ENCODE measurements at places on chromosomes 1 and 21.

GRCh38 chr1:197366996-197367395 is 98.9 kb downstream of the CRB1 start:
- DNase-seq: no peak

GRCh38 chr1:29323636-29324035 is 87.3 kb downstream of the PTPRU start:
- no peak for DNase-seq

- DNase-seq: no peak
Measured at GRCh38 chr1:77986810-77987209, 7.9 kb upstream of the FUBP1 start.

GRCh38 chr1:174999936-175000696 is at the start of gene CACYBP:
Gene CACYBP (plus strand): TSS chr1:174999947. CDS start chr1:175000181, 234 bp downstream.
- DNase-seq: no peak

- DNase-seq: no peak
Measured at GRCh38 chr1:14699620-14700019, 101.1 kb downstream of the KAZN start.

DNA sequence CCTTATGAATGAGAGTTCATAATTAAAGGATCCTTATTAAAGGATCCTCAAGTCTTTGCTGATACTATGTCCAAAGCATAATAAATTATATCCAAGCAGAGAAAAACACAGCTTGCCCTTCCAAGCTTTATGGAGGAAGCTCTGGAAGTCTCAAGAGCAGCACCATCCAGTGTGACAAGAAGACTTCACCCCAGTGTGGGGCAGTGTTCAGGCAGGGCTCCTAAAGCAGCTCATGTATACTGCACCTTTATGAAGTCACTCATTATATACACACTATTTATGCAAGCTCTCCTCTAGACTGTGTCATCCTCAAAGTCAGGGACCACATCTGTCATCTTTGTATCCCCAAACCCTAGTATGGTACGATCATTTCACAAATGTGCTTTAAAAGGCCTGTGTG is 11.9 kb upstream of the CCN1 start:
- no peak for DNase-seq

DNA sequence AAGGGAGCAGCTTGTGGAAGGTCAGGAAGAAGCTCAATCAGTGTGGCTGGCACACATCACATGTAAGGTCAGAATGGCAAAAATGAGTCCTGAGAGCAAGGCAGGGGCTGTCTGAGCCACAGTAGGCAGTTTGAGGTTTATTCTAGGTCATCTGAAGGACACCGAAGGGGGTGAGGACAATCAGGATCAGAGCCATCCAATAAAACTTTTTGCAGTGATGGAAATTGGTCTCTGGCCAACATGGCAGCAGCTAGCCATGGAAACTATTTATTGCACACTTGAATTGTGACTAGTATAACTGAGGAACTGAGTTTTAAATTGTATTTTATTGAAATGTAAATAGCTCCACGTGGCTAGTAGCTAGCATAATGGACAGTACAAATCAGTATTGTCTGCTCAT is 97.0 kb upstream of the CACNA1E start:
- no peak for DNase-seq

DNA sequence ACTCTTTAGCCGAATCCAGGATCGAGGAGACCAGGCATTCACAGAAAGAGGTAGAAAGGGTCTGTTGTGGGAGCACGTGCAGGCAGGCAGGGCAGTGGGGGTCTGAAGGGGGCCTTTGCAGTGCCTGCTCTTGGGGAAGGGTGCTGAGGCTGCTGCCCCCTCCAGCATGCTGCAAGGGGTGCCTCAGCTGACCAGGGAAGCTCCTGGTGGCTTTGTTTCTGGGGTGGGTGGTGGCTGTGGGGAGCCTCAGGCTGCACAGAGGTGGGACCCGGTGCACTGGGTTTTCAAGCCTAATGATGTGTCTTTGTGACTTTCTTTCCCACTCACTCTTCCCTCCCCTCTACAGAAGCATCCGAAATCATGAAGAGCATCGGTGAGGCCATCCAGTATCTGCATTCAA is 41.5 kb upstream of the IL19 start:
- DNase-seq: no peak

GRCh38 chr1:25197982-25198662 is 34.2 kb downstream of the SYF2 start:
- no peak for DNase-seq

GRCh38 chr1:167126811-167127210 is 32.9 kb downstream of the STYXL2 start:
- peak; percentile 48 for DNase-seq

GRCh38 chr1:219339466-219339865 is 165.8 kb downstream of the LYPLAL1 start:
- no peak for DNase-seq

- no peak for DNase-seq
Measured at GRCh38 chr21:33441489-33442477, 38.0 kb downstream of the TMEM50B start.

DNA sequence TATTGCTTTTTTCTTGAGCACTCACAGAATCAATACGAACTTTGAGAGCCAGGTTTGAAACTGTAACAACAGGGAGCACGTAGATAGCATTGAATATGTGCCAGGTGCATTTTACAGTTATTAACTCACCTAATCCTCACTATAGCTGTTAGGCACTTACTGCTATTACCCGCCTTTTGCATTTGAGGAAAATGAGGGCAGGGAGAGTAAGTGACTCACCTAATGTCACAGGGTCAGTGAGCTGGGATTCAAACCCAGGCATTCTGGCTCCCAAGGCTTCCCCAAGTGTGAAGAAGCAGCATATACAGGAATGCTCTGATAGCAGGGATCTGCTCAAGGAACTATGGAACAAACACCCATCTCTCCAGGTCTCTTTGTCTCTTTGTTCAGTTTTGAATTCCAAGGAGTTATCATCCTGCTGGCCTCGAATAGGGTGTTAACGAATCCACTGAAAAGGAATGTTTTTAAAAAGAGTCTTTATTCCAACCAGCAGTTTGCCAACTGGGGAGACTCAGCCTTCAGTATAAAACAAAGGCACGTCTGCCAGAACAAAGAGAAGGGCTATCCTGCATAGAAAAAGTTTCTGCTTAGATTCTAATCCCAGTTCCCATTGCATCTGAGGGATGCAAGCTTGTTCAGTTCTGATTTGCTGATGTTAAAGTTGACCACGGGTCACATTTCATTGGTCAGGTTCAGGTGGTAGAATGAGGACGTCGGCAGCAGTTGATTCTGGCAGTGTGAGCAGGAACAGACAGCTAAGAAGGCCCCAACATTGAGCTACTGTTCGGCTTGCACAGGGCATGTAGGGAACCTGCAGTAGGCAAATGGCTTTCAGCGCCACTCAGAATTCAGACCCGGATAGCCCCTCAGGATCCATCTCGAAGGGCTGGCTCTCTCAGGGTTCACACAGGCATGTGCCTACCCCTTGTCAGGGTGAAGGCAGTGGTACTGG is 22.1 kb downstream of the TRIM67 start:
- no peak for DNase-seq

DNA sequence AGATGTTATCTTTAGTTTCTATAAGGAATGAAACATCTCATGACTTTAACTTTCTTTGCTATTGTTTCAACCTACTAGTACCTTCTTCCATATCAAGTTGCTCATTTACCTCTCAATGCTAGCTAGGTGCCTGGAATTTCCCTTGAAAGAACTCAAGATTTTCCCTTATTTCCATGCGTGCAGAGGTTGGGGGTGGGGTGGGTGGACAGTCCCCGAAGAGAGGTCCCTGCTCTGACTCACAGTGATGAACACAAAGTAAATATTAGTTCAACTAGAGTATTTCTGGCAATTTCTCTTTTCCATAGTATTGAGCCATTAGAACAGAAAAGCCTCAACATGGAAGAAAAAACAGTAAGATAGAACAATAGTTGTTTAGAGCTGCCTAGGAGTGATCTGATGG is 239.0 kb upstream of the ZP4 start:
- no peak for DNase-seq

- no peak for DNase-seq
Measured at GRCh38 chr1:213380865-213381264, 329.8 kb downstream of the RPS6KC1 start.

DNA sequence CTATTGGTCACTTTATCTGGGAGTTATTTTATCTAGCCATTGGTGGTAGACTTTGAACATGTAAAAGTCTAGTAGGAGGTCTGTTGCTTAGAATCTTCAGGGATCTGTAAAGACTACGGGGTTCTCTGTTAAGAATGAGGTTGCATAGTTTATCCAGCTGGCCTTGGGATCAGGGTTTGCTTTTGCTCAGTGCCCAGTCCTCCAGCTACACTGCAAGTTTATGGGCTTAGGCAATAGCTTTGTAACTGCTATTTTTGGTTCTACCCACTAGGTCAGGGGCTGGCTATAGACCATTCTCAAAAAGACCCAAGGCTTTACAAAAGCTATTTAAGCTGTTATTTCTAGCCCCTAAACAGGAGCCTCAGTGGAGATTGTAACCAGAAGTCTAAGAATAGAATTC is 9.8 kb downstream of the SH3GLB1 start:
- no peak for DNase-seq

DNA sequence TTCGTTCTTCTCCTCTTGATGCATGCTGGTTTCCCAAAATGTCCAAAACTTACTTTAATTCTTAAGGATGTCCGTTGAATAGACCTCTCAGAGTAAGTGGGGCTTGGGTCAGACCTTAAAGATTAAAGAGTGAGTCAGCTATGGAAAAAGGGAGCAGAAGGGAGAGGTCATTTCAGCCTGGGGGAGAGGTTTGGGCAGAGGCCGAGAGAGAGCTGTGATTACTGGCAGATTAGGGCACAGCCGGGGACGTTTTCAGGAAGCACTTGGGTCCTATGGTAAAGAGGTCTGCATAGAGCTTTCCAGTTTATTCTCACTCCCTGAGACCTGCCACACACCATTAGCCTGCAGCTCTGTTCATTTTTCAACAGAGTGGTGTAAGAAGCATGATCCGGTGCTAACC is 14.0 kb upstream of the ST3GAL3 start:
- no peak for DNase-seq

DNA sequence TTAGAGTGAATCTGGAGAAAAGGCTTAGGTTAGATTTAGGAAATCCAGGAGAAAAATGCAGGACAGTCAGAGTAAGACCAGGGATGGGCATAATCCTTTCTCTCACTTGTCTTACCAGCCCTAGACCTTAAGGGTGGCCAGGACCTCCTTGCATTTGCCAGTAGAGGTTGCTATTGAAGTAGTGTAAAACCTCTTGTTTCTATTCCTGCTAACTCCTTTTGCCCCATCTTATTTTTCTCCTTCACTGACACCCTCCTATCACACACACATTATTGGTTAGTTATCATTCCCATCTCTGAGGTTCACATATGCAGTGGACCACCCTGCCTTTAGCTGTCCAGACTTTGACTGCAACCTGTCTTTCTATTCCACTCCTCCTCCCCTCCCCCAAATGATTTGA is 75.0 kb upstream of the MACF1 start:
- DNase-seq: no peak

DNA sequence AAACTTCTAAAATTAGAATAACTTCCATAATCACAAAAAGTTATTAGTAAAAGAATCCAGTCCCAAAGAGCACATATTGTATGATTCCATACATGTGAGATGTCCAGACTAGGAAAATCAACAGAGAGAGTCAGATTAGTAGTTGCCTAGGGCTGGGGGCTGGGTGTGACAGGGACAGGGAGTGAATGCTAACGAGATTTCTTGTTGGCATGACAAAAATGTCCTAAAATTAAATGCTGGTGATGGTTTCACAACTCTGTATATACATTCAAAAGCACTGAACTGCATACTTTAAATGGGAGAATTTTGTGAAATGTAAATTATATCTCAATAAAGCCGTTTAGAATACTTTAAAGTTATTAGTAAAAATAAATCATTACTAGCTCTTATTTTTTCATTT is 92.2 kb downstream of the SLC44A5 start:
- no peak for DNase-seq

DNA sequence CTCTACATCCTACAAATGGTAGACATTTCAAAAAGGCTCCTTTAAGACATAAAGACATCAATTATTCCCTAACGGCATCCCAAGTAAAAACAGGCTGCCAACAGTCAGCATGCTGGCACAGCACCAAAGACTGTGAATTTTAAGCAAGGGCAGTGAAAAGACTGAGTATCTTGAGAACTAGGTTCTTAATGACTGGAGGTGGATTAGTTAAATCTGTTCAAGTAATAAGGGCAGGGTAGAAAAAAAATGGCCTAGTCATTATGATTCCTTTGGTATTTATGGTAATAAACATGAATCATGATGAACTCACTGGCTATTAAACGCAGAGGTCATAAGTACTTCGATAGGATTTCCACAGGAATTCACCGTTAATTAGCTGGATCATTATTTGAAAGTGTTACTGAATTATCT is 75.2 kb downstream of the KIFAP3 start:
- peak; percentile 4 for DNase-seq

DNA sequence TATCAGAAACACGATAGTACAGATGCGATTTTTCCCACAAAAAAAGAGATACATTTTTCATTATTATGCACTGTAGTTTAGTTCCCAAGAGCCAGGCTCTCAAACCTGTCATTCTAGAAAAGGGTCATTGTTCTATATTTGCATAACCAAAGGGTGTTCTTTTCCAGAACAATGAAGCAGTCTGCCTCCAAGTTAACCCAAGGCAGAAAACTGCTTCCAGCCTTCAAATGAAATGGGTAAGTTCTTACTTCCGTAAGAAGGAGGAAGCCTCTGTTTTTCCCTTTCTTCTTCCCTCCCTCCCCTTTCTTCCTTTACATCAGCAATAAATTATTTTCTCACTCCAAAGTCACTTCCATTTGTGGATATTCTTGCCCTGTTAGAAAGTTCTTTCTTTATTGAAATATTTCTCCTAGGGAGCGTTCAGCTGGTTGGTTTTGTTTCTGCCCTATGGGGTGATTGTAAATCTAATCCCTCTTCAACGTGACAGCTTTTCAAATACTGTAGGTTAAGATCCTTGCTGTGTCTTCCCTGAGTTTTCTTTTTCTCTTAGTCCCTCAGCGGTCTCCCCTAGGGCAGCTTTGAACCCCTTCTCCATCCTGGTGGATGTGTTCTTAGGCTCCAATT is 77.3 kb upstream of the PTGFRN start:
- DNase-seq: no peak

GRCh38 chr1:44985747-44986359 is 542 bp downstream of the EIF2B3 start:
- DNase-seq: no peak

DNA sequence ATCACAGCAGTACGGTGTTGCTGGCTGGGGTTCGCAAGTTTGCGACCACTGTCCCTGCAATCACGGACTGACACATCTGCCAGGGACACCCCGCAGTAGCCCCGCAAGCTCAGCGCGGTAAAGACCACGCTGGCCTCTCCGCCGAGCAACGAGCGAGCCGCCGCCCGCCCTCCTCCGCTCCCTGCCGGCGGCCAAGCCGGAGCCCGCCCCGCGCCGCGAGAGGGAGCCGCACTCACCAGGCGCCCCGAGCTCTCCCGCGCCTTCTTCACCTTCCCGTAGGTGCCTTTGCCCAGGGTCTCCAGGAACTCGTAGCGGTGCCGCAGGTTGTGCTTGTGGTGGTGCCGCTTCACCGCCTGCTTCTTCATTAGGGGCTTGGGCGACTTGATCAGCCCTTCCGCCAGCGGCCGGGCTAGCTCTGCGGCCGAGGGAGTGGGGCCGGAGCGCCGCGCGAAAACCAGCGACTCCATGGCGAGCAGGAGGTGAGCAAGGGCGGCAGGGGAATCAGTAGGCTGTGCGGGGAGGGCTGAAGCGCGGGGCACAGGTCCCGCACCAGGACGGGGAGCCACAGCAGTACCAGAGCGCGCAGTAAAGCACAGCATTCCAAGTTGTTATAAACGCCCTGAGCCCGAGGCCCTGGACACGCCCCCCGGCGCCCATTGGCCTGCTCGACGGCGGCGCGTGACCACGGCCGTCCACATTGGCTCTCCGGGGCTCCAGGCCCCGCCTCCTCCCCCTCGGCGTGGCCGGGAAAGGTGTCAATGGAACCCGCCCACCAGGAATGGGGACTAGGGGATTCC is at the start of gene NUAK2:
Gene NUAK2 (minus strand): TSS at position 584 of the 797 bp plus-strand sequence. CDS start 117 bp downstream, at position 467.
- DNase-seq: peak; percentile 75

Measured in occipital lobe (tissue), 3 donors.